ENCODE measurements at places on chromosomes 2 and 18. TPM values are rescaled to one million over a fixed set of nuclear protein-coding genes. Genes with fewer than 3 reads are reported as not detected.

- no peaks in the 10 kb centered on the region for H3K4me1 ChIP-seq
- H3K4me3 ChIP-seq = no peak overlapping the region
- no peak overlapping the region for H3K27ac ChIP-seq
- no peaks in the 10 kb centered on the region for H3K27me3 ChIP-seq
These were observed 19.5 kb downstream of the SLC25A52 start for GRCh38 chr18:31741097-31741735.

GALNT14 gene
- total RNA-seq = 1.8 TPM

DNA sequence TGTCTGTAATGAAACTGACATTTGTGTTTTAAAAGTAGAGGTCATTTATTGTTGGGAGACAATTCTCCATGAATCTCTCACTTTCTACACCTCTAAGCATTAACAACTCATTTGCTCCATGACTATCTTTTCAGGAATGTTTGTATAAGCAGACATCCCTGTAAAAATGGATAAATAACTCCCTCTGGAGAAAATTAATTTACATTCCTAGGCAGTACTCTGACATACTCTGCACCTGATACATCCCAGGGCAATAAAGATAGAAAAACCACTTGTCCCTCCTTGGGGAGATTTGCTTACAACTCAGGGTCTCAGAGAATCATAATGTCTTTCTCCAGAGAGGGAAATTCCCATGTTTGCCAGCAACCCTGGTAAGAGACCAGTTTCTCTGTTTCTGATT, 1037.7 kb upstream of the SLC39A10 start:
- H3K4me1 ChIP-seq = no peaks in the 10 kb centered on the region
- DNase-seq = no peak

- H3K27ac ChIP-seq = no peak overlapping the region
- H3K4me3 ChIP-seq = no peak overlapping the region
- DNase-seq = no peak
- peaks cover 38% of the 10 kb centered on the region for H3K36me3 ChIP-seq
These were observed 82.3 kb downstream of the INPP5D start for GRCh38 chr2:233142355-233142897.

DNA sequence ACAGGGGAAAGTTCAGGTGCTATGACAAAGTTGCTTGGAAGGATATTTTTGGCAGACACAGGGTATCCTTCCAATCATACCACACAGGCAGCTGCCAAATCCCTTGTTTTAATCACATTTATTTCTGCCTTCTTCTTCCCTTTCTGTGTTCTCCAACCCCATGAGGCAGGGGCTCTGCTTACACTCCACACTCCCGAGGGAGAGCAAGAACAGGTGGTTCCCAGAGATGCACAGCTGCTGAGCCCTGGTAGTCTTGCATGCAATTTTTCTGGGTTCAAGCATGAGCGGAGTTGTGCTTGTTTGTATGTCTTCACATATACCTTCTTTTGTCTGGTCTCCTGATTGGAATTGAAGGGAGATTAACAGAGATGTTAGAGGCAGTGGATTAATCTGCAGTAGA, 251.7 kb upstream of the ST6GAL2 start:
- no peak for DNase-seq
- no peaks in the 10 kb centered on the region for H3K27me3 ChIP-seq

DNA sequence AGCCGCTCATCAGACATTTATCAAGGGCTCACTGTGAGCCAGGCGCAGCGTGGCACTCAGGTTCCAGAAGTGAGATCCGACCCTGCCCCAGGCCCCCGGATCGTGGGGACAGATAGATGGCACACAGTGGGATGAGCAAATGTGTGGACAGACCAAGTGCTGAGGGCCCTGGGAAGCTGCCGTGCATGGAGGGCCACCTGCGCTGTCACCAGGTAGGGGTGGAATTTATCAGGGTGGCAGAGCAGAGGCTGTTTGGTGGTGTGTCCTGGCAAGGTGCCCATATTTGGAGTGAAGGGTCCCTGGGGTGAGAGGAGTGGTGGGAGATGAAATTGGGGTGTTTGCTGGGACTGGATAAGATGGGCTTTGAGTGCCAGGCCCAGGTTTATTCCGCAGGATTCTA, 92.8 kb upstream of the HS6ST1 start:
- DNase-seq = peak; percentile 10
- H3K27ac ChIP-seq = no peak overlapping the region
- no peaks in the 10 kb centered on the region for H3K36me3 ChIP-seq
- H3K4me3 ChIP-seq = no peak overlapping the region
- no peaks in the 10 kb centered on the region for H3K27me3 ChIP-seq

Data from upper lobe of left lung (tissue), 6 donors.